ENCODE measurements at places on chromosomes 13 and 19.

DNA sequence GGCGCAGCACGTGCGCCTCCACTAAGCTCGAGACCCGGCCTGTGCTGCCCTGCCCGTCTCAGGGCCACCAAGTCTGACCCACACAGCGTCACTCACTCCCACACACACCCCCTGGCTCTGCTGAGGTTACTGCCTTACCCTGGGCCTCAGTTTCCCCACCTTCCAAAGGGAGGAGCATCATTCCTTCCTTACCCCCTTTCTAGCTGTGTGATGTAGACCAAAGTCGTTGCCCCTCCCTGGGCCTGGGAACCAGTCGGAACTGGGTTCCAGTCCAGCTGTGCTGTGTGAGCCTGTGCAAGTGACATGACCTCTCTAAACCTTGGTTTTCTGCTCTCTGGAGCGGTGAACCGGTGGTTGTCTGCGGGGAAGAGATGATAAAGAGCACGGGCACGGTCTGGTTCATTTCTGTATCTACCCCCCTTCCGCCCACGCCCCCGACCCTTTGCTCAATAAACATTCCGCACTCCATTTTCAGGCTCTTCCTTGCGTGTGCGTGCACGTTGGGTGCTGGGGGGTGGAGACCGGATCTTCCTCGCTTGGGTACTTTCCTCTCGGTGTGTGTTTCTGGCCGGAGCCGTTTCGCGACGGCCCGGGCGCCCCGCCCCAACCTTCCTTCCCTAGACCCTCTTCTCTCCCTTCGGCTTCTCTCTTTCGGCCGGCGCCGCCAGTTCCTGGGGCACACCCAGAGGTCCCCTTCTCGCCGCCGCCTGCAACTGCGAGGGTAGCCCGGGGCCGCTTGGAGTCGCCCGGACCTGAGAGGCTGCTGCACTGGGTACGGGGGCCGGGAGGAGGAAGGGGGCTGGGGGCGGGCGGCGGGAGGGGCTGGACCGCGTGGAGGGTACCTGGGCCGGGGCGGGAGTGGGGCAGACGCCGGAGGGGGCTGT lies at the start of gene ZNF581:
Gene ZNF581 (plus strand): TSS at position 647 of the 884 bp plus-strand sequence. CDS start 923 bp downstream, outside the sequence.
- DNase-seq, result peak; percentile 77

- no peak for DNase-seq
Measured at GRCh38 chr13:27601208-27601607, 19.1 kb downstream of the LNX2 start.

DNA sequence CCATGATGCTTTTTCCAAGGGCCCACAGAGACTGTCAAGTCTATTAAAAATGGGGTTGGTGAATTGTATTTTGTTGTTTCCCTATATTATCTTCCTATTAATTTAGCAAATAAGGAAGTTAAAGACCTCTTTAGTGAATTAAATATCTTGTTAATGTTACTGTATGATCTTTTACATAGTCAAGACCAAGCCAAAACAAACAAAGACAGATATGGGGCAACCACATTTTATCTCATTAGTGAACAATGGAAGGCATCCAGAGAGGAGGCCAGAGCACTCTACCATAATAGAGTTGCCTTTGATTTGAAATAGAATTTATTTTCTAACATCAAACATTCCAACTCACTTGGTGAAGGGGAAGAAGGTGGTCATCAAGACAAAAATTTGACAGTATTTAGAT lies 169.4 kb downstream of the B3GLCT start:
- no peak for DNase-seq

DNA sequence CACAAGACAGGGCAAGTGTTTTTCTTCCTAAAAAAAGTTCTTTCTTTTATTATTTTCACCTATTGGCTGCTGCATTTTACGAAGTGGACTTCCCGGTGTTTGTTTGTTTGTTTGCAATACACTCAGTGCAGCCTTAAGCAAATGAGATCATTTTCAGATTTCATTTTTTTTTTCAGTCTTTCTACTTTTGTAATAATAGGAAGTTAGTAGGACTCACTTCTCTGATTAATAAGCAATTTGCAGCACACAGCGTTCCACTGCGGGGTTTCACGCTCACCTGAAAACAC lies 128.3 kb downstream of the STK24 start:
- DNase-seq, result no peak

DNA sequence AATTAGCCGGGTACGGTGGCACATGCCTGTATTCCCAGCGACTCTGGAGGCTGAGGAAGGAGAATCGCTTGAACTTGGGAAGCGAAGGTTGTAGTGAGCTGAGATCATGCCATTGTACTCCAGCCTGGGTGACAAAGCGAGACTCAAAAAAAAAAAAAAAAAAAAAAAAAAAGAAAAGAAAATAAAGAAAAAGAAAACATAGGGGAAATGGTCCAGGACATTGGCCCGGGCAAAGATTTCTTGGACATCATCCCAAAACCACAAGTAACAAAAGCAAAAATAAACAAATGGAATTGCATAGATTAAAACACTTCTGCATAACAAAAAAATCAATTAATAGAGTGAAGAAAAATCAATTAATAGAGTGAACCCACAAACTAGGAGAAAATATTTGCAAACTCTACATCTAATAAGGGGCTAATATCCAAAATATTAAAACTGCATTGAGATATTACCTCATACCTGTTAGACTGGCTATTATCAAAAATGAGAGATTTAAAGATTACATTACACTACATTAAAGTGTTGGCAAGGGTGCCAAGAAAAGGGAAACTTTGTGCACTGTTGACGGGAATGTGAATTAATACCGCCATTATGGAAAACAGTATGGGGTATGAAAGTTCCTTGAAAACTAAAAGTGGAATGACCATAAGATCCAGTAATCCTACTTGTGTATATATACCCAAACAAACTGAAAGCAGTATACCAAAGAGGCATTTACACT lies 18.5 kb upstream of the ABCC4 start:
- no peak for DNase-seq

DNA sequence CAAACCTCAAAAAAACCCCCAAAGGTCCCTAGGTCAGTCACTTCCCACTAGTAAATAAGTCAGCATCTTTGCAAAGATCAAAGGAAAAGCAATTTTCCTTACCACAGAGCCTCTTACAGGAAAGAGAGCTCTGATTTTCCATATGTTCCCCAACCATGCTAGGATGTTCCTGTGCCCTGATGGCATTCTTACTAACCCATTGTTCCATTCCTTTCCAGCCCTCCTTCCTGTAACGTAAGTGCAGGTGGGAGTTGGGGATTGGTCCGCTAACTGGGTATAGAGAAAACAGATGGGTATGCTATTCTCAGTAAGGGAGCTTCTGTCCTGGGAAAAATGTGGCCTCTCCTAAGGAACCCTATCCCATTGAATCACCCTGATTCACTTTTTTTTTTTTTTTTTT lies 14.3 kb downstream of the DPRX start:
- DNase-seq, result no peak

DNA sequence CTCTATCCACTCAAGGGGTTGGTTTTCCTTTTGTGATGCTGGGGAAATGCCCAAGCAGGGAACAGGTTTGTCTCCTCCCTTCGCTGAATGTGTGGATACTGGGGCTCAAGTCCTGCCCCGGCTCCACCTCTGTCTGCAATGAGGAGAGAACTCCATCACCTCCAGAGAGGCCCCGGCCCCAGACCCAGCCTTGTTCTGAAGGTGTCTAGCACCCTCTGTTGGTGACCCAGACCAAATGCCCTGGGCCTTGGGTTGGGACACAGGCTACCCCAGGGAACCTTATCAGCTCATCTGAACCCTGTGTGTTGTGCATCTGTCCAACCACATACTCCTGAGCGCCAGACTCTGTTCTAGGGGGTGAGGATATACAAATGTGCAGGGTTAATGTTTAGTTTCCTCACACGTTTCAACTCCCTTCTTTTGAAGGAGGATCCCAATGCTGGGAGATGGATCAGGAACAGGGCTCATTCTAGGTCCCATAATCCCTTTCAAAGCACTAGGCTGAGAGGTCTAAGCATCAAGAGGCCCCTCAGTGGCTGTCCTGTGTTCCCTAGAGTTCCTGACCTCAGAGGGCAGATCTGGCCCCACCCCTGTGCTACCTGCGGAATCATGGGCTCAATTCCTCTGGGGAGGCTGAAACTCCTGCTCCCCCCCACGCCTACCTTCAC lies 112.5 kb upstream of the SLC7A1 start:
- peak; percentile 34 for DNase-seq

DNA sequence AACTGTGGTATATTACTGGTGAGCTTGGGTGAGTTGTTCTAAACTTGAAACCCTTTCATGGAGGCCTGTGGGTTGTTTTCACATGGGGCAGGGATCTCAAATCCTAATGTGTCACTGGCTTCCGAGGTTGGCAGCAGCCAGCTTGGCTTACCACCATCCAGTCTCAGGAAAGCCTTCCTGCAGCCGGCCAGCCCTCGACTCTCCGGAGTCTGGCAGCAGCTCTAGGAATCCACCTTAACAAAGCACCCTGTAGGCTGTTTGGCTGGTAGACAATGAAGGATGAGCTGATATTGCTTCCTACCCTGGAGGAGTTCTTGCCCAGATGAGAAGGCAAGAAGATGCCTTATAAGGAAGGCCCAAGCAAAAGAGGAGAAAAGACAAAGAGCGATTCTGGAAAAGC lies 188.3 kb downstream of the KLF12 start:
- no peak for DNase-seq

- DNase-seq, result no peak
Measured at GRCh38 chr19:16889883-16890460, 1.2 kb downstream of the F2RL3 start.
